H1 (cell line): ENCODE measurements at places on chromosomes 3 and 15. TPM values are rescaled to one million over a fixed set of nuclear protein-coding genes. Genes with fewer than 3 reads are reported as not detected.

CCNB2 gene
- 70.7 and 76.0 TPM in 2 replicates for polyA plus RNA-seq

CPNE9 gene
- 6.0 and 7.1 TPM in 2 replicates for polyA plus RNA-seq

BCL2A1 gene
- polyA plus RNA-seq, result not detected in 2 replicates

TRIM71 gene
- 53.7 and 69.5 TPM in 2 replicates for polyA plus RNA-seq

GNAT1 gene
- 0.08 and 0.20 TPM in 2 replicates for polyA plus RNA-seq

GOLGA8O gene
- polyA plus RNA-seq, result not detected in 2 replicates
